ENCODE measurements at places on chromosomes 12 and 14. TPM values are rescaled to one million over a fixed set of nuclear protein-coding genes. Genes with fewer than 3 reads are reported as not detected.

- peak; percentile 53 for DNase-seq
Measured at GRCh38 chr14:51996148-51996746, 6.9 kb downstream of the RTRAF start.

DNA sequence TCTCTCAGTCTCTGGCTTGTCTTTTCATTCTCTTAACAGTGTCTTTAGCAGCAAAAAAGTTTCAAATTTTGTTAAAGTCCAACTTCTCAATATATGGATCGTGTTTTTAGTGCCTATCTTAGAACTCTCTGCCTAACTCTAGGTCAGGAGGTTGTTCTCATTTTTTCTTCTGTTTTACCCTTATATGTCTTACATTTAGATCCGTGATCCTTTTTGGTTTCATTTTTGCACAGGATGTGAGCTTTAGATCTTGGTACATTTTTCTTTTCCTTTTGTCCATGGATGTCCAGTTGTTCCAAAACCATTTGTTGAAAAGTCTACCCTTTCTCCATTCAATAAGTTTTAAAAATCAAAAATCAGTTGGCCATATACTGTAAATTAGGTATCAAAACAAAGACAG lies 6.8 kb downstream of the VRK1 start:
- DNase-seq = no peak

DNA sequence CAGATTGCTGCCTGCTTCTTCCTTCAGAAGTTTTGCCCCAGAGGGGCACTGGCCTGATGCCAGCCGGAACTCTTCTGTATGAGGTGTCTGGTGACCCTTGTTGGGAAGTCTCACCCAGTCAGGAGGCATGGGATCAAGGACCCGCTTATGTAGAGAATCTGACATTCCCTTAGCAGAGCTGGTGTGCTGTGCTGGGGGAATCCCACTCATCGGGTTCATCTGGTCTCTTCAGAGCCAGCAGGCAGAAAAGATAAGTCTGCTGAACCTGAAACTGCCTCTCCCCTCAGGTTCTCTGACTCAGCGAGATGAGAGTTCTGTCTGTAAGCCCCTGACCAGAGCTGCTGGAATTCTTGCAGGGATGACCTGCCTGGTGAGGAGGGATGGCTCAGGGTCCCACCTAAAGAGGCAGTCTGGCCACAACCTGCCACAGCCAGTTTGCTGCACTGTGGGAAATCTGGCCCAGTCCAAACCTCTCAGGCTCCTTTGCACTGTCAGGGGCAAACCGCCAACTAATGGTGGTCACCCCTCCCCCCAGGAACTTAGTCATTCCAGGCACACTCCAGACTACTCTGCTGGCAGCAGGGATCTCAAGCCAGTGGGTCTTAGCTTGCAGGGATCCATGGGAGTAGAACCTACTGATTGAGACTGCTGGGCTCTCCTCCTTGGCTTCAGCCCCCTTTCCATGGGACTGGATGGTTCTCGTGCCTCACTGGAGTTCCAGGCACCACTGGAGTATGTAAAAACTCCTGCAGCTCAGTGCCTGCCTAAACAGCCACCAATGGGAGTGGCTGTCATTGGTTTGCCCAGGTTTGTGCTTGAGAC lies 4.1 kb downstream of the CLEC2D start:
- DNase-seq = peak; percentile 56

DNA sequence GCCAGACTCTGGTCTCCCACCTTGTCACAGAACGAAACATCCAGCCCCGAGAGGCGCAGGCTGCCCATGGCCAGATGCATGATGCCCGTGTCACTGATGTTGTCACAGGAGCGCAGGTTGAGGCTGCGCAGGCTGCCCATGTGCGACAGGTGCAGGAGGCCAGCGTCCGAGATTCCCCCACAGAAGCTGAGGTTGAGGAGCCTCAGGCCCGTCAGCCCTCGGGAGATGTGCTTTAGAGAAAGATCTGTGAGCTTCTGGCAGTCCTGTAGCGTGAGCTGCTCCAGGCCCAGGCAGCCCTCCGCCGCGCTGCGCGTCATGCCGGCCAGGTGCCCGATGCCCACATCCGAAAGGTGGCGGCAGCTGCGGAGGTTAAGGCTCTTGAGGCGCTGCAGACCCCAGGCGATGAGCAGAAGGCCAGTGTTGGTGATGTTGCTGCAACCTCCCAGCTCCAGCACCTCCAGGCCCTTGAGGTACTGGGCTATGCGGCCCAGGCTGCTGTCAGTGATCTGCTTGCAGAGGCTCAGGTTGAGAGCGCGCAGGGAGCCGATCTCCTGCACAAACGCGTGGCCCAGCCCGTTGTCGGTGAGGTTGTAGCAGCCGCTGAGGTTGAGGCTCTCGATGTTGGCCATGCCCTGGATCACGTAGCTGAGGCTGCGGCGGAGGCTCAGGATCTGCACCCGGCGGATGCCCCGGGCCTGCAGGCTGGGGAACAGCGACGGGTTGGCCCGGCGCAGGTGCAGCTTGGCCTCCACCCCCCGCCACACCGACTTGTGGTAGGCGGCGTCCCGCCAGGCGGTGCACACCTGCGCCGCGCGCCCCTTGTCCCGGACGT lies 991 bp downstream of the FBXL14 start:
- DNase-seq = peak; percentile 84

GRCh38 chr12:15546102-15546701 lies 223.9 kb downstream of the PTPRO start:
- peak; percentile 74 for DNase-seq

- no peak for DNase-seq
Measured at GRCh38 chr14:51334566-51334965, 94.5 kb downstream of the TMX1 start.

- no peak for DNase-seq
Measured at GRCh38 chr14:86574051-86574777, 1044.3 kb downstream of the FLRT2 start.

GRCh38 chr14:35406506-35407305 lies 2.2 kb upstream of the NFKBIA start:
- peak; percentile 62 for DNase-seq

GRCh38 chr14:61264010-61264571 lies 17.0 kb downstream of the TMEM30B start:
- DNase-seq = no peak

- DNase-seq = no peak
Measured at GRCh38 chr14:53971521-53971920, 14.9 kb upstream of the BMP4 start.

GRCh38 chr12:72219937-72220336 lies 52.2 kb upstream of the TRHDE start:
- no peak for DNase-seq

DNA sequence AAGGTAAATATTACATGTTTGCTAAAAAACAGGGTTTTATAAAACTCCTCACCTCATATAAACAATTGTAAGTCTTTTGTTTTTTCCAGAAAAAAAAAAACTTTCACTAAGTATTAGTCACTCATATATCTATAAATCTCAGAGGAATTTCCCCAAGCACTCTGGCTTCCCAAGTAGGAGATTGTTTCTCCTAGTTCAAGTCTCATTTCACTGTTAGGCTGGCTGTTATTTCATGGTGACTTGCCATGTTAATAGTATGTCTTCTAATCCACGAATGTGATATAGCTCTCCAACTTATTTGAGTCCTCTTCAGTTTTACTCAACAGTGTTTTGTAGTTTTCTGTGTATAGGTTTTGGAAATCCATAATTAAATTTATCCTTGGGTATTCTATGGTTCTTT lies 61.6 kb downstream of the CAPZA3 start:
- no peak for DNase-seq

- DNase-seq = no peak
Measured at GRCh38 chr12:42789808-42790760, 200.5 kb upstream of the PRICKLE1 start.

GRCh38 chr14:76181546-76181945 lies 29.8 kb downstream of the GPATCH2L start:
- DNase-seq = peak; percentile 7

DNA sequence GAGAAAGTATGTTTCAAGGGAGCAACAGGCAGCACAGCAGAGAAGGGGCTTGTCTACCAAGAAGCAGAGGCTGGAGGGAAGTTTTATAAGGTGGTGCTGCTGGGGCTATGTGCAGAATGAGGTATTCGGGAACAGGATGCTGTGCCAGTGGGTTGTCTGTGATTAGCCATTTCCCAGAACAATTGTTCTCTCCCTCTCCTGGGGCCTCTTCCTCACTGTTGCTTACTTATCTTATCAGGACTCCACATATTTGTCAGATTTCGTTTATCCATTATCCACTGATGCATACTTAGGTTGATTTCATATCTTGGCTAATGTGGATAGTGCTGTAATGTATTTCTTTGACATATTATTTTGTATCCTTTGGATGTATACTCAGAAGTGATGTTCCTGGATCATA lies 195.1 kb upstream of the RTL1 start:
- no peak for DNase-seq

ISM2 gene
- total RNA-seq = 0.30 TPM

CMA1 gene
- total RNA-seq = not detected

FAM186B gene
- 0.70 TPM for total RNA-seq

CARMIL3 gene
- total RNA-seq = 1.4 TPM

TSFM gene
- total RNA-seq = 20.6 TPM

TEAD4 gene
- total RNA-seq = not detected

LRP6 gene
- 2.8 TPM for total RNA-seq

KLRK1 gene
- total RNA-seq = 0.84 TPM

All from B cell (primary cell).